Smooth muscle cell of the brain vasculature (primary cell): ENCODE measurements at places on chromosomes 12 and 14.

DNA sequence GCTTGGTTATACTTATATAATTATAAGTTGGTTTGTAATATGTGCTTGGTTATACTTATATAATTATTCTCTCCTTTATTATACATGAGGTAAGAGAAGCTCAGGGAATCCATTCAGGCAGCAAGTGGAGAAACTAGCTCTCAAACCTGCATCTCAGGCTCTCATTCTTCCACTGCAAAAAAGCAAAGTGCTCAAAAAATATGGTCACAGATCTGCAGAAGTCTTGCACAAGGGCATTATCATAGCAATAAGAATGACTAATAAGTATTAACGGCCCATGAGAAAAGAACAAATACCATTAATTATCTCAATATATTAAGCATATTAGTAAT, 476 bp upstream of the TRAFD1 start:
- DNase-seq, result no peak

DNA sequence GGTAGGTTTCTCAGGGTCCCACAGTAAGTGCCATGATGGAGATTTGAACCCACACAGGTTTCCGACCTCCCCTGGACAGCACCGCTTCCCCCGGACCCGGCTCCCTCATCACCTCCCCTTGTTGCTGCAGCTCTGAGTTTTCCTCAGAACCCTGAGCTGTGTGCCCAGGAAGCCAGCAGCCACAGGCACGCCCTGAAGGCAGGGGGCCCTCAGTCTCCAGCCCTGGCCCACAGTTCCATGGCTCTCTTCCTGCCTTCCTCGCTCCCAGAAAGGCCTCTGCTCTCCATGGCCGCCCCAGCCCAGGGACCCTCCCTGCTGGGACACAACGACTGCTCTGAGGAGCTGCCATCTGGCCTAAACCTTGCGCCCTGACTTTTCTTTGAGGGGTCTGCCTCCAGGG, 35.8 kb upstream of the PRIMA1 start:
- no peak for DNase-seq

- DNase-seq, result no peak
Observed at GRCh38 chr12:21962821-21963220, 21.6 kb upstream of the ABCC9 start.

DNA sequence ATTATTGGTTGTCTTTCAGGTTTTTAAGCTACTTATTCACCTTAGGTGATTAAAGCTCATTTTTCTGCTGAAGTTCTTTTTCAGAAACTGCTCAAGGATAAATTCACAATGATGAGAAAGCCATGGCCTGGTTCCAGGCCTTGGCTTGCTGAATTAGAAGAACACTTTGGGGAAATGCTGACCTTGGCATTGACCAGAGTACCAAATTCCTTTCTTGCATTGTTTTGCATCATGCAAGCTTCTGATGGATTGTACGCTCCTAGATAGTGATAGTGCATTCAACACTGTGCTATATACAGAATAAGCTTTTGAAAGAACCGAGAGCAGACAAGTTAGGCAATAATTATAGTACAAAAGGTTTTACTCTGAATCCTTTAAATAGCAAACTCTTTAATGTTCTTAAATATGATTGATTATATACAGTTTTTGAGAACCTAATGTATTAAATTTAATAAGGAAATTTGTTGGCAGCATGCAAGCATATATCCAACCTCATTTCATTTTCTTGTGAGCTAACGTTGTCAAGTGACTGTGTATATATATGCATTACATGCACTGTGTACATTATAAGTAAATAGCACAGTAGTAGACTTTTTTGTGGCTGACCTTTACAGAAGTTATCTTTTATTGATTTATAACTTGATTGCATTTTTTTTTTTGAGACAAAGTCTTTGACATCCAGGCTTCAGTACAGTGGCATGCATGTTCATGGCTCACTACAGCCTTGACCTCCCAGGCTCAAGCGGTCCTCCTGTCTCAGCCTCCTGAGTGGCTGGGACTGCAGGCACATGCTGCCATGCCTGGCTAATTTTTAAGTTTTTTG, 99.2 kb downstream of the DIP2B start:
- DNase-seq, result no peak

- DNase-seq, result peak; percentile 65
Observed at GRCh38 chr12:11649413-11650285, at the start of gene ETV6. ETV6 (plus strand) TSS chr12:11649674; CDS start chr12:11650128, 454 bp downstream.
